ENCODE measurements at places on chromosomes 7 and 10.
A peak's percentile ranks its signal among the peaks of the same experiment; 100 is the strongest.

- no peak for DNase-seq
Observed at GRCh38 chr10:17125206-17125893, 4.3 kb downstream of the CUBN start.

- DNase-seq: no peak
Observed at GRCh38 chr10:119414081-119414611, 128.4 kb downstream of the RGS10 start.

DNA sequence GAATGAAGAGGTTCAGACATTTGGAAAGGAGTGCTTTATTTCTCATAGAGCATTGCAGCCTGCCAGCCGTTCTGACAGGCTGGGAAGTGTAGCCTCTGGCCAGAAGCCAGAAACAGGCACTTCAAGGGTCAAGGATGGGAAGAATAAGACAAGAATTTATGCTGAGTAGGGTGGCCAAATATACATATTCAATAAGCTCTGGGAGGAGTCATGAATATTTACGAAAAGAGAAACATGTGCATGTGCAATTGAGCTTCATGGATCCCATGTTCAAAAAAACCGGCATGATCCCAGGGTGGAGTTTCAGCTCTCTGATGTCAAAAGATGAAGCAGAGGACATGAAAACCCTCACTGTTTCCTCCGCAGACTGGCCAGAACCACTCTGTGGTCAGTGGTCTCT, 32.9 kb downstream of the TLX1 start:
- no peak for DNase-seq

GRCh38 chr7:26372249-26372648, 80.6 kb downstream of the SNX10 start:
- peak; percentile 78 for DNase-seq

- DNase-seq: no peak
Observed at GRCh38 chr10:60708666-60709065, 69.6 kb upstream of the CDK1 start.

DNA sequence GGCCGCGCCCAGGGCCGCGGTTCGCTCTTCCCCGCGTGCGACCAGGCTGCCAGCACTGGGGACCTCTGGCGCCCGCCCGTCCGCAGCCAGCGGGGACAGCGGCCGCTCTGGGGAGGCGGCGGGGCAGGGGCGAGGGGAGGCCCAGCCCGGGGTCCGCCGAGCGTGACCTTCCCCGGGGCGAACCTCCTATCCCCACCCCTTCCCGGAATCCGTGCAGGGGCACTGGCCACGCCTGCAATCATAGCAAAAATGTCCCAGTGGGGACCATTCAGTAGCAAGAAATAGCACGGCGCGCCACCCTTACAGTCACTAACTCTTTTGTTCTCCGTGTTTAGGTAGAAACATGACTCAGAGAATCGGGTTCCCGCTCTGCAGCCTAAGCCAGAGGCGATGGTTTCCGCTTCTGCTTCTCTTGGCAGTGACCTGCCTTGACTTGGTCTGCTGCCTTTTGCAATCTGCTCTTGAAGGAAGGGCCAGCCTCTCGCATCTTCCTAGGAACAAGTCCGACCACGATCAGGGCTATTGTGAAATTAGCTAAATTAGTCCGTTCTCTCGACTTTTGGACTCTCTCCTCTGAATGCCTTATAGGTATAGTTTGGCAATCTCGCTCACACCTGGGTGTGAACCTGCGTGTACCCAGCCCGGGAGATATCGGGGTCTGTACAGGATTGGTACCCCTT, 79.3 kb upstream of the ACBD5 start:
- peak; percentile 29 for DNase-seq

DNA sequence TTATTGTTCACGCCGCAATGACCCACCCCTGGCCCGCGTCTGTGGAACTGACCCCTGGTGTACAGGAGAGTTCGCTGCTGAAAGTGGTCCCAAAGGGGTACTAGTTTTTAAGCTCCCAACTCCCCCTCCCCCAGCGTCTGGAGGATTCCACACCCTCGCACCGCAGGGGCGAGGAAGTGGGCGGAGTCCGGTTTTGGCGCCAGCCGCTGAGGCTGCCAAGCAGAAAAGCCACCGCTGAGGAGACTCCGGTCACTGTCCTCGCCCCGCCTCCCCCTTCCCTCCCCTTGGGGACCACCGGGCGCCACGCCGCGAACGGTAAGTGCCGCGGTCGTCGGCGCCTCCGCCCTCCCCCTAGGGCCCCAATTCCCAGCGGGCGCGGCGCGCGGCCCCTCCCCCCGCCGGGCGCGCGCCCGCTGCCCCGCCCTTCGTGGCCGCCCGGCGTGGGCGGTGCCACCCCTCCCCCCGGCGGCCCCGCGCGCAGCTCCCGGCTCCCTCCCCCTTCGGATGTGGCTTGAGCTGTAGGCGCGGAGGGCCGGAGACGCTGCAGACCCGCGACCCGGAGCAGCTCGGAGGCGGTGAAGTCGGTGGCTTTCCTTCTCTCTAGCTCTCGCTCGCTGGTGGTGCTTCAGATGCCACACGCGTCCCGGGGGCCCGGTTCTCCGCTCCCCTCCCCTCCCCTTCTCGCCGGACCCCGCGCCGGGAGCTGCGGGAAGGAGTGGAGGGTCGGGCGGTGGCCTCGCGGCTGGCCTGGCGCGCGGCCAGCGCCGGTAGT, at the start of gene CBX3:
Gene CBX3 (plus strand): TSS at position 499 of the 772 bp plus-strand sequence. CDS start 1,254 bp downstream, outside the sequence.
- peak; percentile 94 for DNase-seq

GRCh38 chr10:63281967-63282366, 148.8 kb downstream of the NRBF2 start:
- DNase-seq: no peak

- no peak for DNase-seq
Observed at GRCh38 chr7:92682903-92683539, 92.8 kb upstream of the FAM133B start.

- no peak for DNase-seq
Observed at GRCh38 chr7:6648066-6648814, 11.1 kb downstream of the ZNF316 start.

GRCh38 chr7:90569368-90569767, 26.8 kb upstream of the CDK14 start:
- DNase-seq: no peak

GRCh38 chr7:7077945-7078344, 104.4 kb upstream of the C1GALT1 start:
- DNase-seq: no peak

All from NCI-H2227 treated with DMSO at 0.1 percent for 48 hours (cell line).